Chondrocyte (in vitro differentiated cells): ENCODE measurements at places on chromosomes 12 and 14.
A peak's percentile ranks its signal among the peaks of the same experiment; 100 is the strongest.

DNA sequence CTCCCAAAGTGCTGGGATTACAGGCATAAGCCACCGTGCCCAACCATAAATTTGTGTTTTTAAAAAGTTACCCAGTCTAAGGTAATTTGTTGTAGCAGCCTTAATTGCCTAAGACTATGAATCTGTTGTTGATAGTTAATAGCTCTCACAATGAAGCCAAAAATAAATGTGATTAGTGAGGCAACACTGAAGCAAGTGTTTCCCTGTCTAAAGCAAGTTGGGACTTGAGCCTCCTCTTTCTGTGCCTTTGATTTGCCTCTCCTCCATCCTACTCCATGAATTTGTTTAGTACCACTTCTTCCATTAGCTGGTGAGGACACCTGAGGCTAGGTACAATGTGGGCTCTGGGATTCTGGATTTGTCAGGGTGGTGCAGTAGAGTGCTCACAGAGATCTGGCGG, 36.8 kb downstream of the DAAM1 start:
- no peak for DNase-seq

GRCh38 chr14:22174412-22175277, 414.4 kb downstream of the DAD1 start:
- no peak for DNase-seq

DNA sequence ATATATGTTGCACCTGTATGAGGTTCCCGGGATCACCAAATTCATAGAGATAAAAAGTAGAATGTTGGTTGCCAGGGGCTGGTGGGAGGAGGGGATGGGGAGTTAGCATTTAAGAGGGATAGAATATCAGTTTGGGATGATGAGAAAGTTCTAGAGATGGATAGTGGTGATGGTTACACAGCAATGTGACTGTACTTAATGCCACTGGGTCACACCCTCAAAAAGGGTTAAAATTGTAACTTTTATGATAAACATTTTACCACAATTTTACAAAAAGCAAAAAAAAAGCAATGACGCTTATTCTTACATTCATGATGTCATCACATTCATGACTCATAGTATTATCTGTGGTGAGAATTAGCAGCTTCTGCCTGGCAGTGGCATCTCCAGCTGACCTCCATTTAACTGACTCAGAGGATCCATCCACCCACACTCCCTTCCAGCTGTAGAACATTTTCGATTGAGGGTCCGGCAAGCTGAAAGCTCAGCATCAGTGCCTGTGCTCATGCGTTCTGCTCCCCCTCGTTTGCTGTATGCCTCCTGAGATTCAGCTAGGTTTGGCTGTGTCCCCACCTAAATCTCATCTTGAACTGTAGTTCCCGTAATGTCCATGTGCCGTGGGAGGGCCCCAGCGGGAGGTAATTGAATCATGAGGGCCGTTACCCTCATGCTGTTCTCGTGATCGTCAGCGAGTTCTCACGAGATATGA, 64.8 kb upstream of the TMEM260 start:
- no peak for DNase-seq

- no peak for DNase-seq
Observed at GRCh38 chr14:22071006-22071405, 397.4 kb upstream of the OR4E1 start.

DNA sequence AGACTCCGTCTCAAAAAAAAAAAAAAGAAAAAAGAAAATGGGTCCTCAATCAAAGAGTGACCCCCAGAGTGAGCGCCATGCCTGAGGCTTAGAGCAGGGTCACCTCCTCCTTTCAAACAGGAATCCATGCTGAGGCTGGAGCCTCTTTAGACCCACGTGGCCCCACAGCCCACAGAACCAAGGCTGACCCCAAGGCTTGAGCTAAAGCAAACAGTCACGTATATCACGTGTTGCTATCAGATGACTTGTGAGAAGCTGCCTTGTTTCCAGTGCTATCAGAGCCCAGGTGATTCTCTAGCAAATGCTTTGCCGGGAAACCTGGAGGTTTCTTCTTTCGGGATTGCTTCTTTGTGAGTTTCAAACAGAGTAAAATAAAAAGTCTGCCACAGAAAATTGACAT, 31.7 kb upstream of the DYNC1H1 start:
- DNase-seq, result peak; percentile 27

DNA sequence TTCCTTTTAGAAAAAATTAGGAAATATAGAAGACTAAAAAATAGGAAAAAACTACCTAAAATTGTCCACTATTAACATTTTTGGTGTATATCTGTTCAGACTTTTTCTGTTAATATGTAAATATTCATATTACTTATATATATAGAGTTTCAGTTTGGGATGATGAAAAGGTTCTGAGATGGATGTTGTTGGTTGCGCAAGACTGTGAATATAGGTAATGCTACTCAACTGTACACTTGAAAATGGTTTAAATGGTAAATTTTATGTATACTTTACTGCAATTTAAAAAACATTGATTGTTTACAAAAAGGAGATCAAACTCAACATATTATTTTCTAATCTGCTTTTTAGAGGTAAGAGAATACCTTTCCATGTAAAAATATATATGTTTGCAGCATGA, 200.9 kb downstream of the RAD51B start:
- no peak for DNase-seq

DNA sequence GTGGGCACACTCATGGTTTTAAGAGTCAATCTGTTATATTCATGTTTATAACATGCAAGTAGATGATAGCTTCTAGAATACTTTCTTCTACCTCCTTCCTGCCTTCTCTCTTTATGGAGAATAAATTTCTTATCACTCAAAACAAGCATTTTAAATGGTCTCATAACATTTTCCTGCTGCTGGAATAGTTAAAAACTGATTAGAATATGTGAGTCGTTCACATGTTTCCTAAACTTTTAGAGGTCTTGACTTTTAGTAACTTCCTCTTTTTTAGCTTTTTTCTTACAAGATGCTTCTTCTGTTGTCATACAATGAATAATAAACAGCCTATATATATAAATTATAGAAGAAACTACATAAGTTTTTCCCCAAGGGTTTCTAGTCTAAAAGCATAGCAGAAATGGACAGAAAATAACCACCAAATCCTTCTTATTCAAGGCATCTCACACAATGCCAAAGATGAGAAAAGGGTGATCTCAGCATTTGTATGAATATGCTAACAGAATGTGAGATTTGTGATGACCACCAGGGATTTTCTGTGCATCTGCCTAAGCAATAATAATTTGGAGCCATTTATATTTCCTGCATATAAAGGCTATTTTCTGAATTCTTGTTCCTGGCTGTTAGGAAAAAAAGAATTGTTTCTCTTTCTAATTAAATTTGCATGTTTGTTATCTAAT, 127.8 kb downstream of the DAAM1 start:
- no peak for DNase-seq

GRCh38 chr12:104407922-104408321, 48.8 kb upstream of the CHST11 start:
- no peak for DNase-seq

- no peak for DNase-seq
Observed at GRCh38 chr14:28264306-28264705, 502.3 kb upstream of the FOXG1 start.

- no peak for DNase-seq
Observed at GRCh38 chr14:100670017-100670752, 56.5 kb upstream of the DLK1 start.

GRCh38 chr12:96687719-96688118, 198.3 kb downstream of the CFAP54 start:
- no peak for DNase-seq

- DNase-seq, result no peak
Observed at GRCh38 chr12:75704208-75704607, 192.8 kb upstream of the KRR1 start.

DNA sequence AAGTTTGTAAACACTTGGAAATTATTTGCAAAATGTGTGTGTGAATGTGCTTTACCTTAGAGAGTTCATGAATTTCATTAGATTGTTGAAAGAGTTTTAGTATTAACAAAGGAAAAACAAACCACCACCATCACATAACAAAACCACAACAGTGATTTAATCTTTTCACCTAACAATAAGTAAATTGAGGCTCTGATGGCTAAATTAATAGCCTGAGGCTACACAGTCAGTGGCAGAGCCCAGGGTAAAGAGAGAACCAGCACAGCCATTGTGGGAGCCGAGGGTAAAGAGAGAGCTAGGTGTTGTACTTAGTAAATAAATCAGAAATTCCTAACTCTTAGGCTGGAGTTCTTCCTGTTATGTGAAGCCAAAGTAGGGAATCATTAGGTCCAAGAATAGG, 51.2 kb upstream of the CAPRIN2 start:
- DNase-seq, result no peak

- DNase-seq, result no peak
Observed at GRCh38 chr12:12734561-12735071, 17.4 kb downstream of the CDKN1B start.

DNA sequence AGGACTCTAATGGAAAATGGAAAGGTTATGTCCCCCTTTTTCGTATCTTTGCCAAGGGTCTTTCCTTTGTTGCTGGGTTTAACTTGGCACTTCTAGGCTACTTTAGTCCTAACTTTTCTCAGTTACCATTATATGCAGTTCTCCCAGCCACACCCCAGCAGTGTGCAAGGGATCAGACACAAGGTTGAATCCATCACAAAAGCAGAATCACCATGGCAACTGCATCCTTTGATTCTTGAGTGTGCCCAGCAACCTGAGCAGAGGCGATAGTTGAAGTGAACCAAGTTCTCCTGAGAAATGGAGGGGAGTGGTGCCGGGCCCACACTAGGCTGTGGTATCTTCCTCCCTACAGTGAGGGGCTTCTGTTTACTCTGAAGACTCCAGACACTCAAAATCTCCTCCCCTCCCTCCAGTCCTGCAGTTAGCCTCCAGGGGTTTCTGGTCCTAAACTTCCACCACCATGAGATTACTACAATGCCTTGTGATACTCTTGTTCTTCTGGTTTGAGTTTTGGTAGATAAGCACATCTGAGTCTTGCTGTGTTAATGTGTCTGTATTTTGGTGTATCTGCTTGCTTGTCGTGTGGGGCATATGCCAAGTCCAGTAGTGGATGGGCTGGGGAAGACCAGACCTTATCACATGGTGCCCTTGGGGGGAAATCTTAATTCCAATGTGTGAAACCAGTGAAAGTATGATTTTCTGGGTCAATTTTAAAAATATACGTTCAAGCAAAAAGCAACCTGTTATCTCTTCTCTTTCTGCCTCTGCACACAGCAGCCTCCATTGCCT, 183.9 kb downstream of the CACNA1C start:
- DNase-seq, result no peak

GRCh38 chr12:41437563-41437962, 249.4 kb downstream of the PDZRN4 start:
- no peak for DNase-seq

- peak; percentile 52 for DNase-seq
Observed at GRCh38 chr14:68702135-68702534, 90.7 kb downstream of the ZFP36L1 start.

DNA sequence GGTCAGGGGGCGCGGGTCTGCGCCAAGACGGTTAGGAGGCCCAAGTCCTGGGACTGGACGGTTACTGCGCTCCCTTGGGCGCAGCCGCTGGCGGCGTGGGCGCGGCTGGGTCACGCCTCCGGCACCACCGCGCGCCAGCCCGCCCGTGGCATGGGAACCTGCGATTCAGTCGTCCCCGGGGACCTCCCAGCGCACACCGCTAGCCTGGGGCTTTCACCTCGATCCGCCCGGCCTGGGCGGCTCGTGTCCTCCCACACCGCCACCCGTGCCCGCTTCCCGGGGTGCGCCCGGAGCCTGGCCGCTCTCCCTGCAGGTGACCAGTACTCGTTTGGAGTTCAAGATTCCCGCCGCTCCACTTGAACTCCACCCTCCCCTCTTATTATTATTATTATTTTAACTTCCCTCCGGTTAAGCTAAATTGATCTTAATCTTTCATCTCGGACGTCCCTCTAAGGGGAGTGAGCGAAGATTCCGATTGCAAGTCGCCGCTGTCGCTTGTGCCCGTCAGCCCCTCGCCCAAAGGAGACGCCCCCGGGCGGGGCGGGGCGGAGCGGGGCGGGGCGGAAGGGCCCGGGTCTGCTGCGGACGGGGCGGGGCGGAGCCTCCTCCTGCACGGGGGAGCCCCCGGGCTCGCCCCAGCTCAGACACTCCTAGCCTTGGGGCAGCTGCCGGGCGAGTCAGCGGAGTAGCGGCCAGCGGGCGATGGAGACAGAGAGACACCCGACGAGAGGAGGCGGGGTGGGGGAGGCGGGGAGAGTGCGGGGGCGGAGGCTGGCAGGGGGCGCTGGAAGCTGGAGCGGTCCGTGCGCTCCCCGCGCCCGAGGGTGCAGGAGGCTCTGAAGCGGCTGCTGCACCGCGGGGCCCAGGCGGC, at the start of gene KCNMB4:
TSS of gene KCNMB4 (plus strand) at position 643 of the 871 bp plus-strand sequence. CDS start 445 bp downstream, outside the sequence.
- DNase-seq, result peak; percentile 90

GRCh38 chr12:81726634-81727033, 32.5 kb downstream of the PPFIA2 start:
- no peak for DNase-seq

GRCh38 chr14:21042918-21043317, 756 bp downstream of the RNASE7 start:
- DNase-seq, result no peak
